ENCODE measurements at places on chromosomes 5 and 9.

DNA sequence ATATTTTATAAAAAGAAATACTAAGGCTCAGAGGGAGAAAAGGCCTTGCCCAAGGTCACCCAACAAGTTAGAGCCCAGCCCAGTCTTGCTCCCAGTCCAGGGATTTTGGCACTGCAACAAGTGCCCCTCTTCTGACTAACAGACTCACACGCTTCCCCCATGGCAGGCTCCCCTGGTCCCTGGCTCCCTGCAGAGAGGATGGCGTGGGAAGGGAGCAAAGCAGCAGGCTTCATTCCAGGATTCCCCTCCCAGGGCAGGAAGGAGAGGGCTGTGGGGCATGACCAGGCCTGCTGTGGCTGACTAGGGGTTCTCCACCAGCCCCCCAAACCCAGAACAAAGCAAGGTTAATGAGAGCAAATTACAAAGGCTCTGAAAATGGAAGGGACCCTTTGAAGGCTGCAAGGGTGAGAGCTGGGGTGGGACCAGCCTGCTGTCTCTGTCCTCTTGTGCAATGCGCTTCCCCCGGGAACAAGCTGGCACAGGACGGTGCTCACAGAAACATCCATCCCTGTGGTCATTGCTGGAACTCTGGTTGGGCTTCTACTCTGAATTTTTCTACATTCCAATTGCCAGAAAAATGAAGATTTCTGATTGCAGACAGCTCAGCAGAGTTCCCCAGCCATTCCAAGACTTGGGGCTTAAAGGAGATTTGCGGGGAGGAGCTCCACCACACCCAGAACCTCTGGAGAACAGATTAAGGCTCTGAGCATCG lies 37.1 kb upstream of the FAT2 start:
- DNase-seq: no peak

DNA sequence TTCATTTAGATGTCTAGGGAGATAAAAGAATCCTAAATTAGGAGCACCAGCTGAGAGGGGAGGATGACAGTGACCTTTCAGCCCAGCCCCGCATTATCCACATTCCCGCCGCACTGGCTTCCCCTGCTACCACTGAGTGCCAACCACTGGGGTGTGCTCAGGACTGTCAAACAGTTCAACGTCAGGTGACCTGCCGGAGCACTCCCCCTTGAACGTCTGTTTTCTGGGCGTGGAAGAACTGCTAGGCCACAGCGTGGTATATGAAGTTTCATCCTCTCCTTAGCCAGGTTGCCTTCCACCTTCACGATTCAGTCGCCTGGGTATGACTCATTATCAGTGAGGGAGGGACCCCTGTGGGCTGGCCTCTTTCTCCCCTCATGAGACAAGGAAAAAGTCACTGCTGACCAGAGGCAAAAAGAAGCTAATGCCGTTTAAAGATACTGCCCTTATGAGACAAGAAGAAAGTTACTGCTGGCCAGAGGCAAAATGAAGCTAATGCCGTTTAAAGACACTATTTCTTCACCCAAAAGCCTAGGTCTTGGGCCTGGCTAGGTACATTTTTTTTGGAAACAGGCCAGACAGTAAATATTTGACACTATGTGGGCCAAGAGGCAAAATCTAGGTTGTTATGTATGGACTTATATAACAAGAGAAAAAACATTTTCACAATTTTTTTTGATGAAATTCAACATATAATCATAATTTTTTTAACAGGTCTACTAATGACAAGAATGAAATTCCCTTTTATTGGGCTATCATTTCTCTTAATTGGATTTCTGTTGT lies 4.6 kb downstream of the NMRK1 start:
- no peak for DNase-seq

DNA sequence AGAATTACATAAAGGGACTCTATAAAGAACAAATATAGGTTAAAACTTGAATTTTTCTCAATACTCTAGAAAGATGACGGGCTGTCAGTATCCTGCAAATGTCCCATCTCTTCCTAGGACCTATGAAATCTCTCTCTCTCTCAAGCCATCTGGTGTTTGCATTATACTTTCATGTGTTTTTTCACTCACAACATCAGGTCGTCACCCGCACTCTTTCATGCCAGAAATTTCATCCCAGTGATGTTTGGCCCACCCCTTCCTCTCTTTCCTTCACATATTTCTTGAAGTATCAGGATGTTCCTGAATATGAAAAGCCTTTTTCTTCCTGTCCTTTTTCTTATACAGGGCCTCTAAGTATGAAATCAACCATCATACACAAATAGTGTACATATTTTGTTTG lies 63.3 kb upstream of the GAS1 start:
- no peak for DNase-seq

- DNase-seq: no peak
Observed at GRCh38 chr9:137113385-137114159, 961 bp downstream of the DPP7 start.

DNA sequence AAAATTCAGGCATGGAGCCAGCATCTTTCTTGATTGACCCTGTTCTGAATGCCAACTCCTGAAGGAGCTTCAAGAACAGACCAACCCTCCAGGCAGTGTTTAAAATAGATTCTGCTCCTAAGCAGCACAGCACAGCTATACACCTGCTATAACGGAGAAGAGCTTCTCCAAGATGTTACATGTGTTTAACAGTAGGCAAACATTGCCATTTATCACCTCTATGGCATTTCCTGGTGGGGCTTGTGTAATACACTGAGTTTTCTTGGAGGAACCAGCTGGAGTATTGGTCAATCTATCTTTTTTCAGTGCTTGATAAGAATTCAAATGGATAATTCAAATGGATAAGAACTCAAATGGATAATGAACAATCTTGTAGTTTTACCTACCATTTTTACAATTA lies 615.1 kb downstream of the CDH12 start:
- no peak for DNase-seq

DNA sequence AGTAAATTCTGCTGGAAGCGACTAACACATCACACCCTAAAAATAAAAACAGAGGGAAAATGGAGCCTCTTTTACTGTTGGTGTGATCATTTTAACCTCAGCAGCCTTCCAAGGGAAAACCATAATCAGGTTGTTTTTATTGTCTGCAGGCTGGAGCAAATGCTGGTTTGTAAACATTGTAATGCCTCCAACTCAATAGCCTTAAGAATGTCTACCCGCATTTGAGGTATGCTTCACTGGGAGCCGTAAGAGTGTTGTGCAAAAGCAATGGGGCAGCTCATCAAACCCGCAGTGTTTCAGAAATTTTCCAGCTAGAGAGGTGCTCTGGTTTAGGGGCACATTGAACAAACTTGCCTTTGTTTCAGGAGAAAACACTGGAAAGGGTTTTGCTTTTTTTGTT lies 17.0 kb downstream of the NIM1K start:
- DNase-seq: no peak

- DNase-seq: no peak
Observed at GRCh38 chr5:152378730-152379129, 26.3 kb downstream of the NMUR2 start.

DNA sequence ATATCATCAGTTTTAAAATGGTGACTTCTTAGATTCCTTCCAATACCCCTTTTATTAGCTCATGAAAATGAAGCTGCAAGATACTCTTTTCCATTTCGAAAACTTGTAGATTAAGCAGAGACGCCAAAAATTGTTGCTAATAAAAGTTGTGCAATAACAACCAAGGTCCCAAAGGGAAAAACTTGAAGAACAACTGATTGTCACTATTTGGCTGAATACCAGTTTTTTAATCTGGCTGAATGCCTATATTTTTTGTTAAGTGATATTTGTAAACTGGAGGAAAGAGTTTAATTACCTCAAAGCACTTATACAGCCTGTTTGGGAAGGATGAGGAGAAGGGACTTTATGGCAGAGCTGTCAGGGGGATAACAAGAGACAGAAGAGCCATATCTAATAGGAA lies 14.6 kb downstream of the C5orf58 start:
- no peak for DNase-seq

- DNase-seq: no peak
Observed at GRCh38 chr9:101512116-101512515, 21.5 kb upstream of the RNF20 start.

- DNase-seq: no peak
Observed at GRCh38 chr5:43121913-43122484, 1.3 kb downstream of the ZNF131 start.

GRCh38 chr9:120390637-120391190 lies 189.3 kb downstream of the CDK5RAP2 start:
- DNase-seq: no peak

GRCh38 chr5:98248949-98249348 lies 524.5 kb upstream of the RGMB start:
- no peak for DNase-seq

DNA sequence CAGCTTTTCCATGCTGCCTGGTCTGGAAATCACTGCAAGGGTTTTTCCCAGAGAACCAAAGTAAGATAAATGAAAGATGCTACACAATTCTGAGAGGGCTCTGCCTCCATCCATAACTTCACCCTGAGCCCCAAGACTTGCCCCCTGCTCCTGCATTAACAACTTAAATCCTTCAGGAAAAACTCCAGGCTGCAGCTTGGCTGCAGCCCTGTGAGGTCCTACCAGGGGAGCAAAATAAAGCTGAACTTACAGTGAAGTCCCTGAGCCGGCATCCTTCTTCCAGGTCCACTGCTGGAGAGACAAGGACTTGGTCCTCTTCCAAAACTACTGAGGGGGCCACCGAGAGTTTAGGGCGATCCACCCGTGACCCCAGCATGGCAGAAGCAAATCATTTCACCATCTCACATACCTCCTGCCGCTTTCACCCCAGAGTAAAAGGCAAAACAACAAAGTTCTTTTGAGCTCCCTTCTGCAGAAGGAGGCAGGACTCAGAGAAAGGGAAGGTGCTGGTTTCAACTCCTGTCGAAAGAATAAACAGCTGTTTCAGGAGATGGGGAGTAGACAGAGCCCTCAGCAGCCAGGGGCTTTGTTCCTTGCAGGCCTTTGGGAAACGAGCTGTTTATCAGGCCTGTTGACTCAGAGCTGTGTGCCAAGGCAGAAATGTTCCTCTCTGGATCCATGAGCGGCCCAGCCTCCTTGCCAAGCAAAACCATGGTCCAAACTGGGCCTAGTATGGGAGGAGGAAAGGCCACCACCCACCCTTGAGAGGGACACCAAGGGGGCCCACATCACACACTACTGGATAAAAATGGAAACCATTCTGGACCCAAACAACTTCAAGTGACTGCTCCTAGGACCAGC lies 20.6 kb downstream of the GGTA1 start:
- DNase-seq: no peak

DNA sequence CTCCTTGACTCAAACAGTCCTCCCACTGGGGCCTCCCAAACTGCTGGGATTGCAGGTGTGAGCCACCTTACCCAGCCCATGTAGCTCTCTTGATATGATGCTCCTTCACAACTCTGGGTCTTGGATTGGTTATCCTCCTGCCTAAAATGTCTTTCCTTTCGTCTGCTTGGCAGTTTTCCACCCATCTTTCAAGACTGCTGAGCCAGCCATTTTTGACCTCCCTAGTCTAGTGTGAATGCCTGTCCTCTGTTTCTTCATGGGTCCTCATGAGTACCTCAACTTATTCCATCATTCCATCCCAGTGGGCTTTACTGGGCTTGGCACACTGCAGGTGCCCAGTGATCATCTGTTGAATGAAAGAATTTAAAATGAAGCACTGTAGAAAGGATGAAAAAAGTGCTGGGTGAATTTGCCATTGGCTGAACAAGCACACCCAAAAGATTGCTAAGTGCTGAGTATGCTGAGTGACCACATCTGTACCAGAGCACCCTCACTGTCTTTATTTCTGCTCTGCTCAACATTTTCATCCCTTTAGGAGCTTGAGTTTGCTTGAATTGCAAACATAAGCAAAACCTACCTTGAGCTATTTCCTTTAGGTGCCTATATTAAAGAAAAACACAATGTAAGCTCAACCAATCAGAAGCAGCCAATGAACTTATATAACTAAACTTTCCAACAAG lies 84.8 kb upstream of the FAM169A start:
- no peak for DNase-seq

DNA sequence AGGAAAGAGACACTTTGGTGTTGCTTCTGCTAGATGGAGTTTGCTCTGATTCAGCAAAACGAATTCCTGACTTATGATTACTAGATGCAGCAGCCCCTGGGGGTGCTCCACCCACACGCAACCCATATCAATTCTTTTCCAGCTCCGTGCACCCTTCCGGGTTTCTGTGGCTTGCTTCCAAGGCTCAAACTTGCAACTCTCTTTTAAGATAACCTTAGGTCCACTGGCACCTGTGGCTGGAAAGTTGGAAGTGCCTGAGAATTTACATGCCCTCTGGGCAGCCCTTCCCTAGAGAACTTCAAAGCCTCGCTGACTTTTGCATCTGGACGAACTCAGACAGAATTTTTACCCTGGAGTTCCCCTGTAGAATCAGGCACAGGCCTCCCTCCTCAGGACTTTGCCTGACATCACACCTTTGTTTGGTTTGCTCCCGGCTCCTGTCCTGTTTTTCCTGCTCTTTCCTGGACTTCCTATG lies 224.9 kb downstream of the SNX18 start:
- no peak for DNase-seq

DNA sequence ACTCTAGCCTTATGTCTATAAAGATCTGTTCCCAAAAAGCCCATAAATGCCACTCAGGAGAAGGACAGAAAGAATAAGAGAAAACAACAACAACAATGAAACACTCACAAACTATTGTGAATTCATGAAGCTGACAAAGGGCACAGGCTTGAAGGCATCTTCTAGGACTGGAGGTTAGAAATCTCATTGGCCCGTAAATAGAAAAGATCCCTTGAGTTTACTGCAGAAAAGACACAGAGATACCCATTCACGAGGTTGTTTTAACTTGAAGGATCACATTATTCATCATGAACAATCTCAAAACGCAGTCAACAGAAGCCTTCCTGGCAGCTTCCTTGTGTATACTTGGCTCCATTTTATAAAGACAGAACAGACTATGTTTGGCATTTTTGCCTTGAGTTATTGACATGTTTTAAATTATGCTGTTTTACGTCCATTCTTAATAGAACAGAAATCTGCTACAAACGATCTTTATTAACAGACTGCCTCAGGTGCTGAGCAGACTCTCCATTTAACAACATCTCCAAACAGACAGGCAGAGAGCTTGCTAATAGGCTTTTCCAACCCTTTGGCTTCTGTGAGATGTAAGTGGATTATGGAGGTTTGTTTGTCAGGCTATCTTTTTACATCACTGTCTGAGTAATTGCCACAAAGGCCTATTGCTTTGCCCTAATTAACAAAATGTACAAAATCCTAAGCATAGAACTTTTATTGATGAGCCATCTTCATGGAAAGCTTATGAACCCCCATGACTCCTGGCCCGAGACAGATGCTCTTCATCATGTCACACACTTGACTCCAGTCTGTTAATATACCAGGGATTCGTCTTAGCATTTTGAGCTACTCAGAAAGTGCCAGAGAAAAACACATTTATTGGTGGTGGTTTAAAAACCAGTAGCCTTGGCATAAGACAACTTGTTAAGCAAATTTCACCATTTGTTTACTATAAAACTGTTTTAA lies 735.3 kb upstream of the ZNF608 start:
- no peak for DNase-seq

All from NT2/D1 (cell line).